Astrocyte of the spinal cord (primary cell): ENCODE measurements at places on chromosomes 1 and 21.
A peak's percentile ranks its signal among the peaks of the same experiment; 100 is the strongest.

DNA sequence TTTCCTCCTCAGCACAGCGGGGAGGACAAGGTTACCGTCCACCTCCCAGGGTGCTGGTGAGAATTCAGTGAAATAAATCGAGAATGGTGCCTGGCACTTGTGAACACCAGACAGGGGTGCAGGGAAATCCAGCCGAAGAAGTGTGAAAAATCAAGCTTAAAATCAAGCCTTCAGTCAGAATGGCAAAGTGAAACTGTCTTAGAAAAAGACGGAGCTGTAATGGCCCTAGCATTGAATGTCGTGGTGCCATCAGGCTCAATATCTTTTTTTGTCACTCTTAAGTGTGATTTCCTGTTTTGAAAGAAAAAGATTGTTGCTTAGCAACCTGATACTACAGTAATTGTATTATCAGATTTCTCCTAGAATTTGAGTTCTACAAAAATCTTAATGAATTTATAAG is 22.1 kb downstream of the EDARADD start:
- no peak for DNase-seq

DNA sequence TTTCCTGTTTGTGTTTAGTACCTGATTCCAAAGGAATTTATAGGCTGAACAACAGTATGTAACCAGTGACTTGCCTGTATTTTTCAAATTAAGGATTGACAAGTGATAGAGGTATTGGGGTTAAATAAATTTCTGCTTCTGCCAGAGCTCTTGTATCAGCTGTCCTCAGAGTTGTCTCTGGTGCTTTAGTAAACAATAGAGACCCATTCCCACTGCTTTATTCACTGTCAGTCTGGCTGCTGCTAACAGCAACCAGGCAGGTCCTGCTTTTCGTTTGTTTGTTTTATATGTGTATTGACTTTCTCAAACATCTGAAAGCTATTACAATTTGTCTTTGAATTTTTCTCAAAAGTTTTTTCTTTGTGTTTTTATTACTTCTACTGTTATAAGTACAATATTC is 76.1 kb downstream of the OLFM3 start:
- no peak for DNase-seq

GRCh38 chr1:109078317-109078716 is 2.5 kb upstream of the TAF13 start:
- no peak for DNase-seq

DNA sequence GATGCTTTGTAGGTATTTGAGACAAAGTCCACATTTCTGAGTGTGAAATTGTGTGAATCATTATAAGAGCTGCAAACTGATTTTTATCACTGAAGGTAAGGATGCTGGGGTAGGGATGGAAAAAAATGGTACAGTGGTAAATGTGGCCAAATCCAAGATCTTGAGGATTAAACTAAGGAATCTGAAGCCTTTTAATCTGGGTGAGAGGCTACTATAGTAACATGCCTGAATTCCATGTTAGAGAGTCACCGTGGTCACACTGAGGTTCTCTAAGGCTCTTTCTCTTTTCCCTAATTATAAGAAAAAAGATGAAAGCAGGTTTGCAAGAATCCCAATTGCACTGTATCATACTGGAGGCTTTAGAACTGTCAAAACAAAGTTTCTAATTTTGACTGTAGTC is 17.6 kb downstream of the PTGER3 start:
- no peak for DNase-seq

- no peak for DNase-seq
Observed at GRCh38 chr1:221778535-221779142, 36.8 kb upstream of the DUSP10 start.

DNA sequence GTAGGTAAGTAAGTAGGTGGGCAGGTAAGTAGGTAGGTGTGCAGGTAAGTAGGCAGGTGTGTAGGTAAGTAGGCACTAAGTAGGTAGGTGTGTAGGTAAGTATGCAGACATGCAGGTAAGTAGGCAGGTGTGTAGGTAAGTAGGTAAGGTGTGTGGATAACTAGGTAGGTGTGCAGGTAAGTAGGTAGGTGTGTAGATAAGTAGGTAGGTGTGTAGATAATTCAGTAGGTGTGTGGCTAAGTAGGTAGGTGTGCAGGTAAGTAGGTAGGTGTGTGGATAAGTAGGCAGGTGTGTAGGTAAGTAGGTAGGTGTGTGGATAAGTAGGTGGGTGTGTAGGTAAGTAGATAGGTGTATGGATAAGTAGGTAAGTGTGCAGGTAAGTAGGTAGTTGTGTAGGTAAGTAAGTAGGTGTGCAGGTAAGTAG is 53.9 kb upstream of the COG2 start:
- no peak for DNase-seq

DNA sequence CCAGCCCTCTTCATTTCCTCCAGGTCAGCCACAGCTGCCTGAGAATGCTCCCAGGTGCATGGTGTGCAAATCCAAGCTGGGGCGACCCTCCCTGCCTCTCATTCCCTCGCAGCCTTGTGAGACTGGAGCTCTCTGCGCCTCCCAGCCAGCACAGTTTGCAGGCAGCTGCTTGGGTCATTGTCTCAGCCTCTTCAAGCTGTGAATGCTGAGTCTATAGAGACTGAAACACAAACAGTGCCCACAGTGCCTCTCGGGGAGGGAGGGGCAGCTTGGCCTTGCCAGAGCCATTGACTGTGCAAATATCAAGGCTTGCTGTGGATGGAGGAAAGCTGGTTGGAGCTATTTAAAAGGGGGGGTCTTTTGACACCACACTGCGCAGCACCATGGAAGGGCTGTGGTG is 10.6 kb downstream of the PLXNA2 start:
- peak; percentile 74 for DNase-seq

GRCh38 chr1:183235503-183235902 is 49.4 kb downstream of the LAMC2 start:
- peak; percentile 25 for DNase-seq

- no peak for DNase-seq
Observed at GRCh38 chr1:22800629-22801028, 90.0 kb downstream of the EPHB2 start.
